GM04503 (cell line): ENCODE measurements at places on chromosomes 12 and 14.
A peak's percentile ranks its signal among the peaks of the same experiment; 100 is the strongest.

DNA sequence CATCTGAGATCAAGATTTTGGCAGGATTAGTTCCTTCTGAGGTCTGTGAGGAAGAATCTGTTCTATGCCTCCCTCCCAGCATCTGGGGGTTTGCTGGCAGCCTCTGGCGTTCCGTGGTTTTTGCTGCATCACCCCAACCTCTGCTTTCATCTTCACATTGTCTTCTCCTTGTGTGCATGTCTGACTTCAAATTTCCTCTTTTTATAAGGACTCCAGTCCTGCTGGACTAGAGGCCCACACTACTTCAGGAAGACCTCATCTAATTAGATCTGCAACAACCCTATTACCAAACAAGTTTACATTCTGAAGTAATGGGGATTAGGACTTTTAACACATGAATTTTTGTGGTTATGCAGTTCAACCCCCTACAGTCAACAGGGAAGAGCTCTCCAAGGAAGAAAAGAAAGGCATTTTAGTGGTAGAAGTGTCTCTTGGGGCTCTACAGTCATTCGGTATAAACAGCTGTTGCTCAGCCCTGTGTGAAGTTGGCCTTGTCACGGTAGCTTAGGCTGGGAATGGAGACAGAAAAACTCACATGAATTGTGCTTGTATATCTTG lies 89.7 kb downstream of the CAND1 start:
- DNase-seq: peak; percentile 99

- DNase-seq: no peak
Measured at GRCh38 chr12:126156806-126157574, 1091.8 kb downstream of the AACS start.

DNA sequence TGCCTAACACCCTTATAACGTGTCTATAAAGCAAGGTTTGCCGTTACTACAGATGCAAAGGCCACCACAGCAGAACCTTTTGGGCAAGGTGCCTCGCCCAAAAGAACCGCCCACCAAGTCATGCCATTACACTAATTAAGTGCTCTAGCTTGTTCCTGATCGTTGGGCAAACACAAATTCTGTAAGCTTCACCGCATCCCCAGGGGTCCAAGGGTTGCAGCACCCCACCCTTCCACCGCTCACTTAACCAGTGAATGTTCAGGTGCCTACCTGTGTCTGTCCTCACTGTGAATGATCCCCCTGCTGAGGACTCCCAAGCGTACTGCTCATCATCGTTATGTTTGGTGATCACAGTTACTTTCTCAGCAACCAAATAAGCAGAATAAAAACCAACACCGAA lies 1.4 kb downstream of the HSP90AA1 start:
- DNase-seq: no peak

GRCh38 chr14:65878586-65878985 lies 466.1 kb downstream of the FUT8 start:
- DNase-seq: no peak

DNA sequence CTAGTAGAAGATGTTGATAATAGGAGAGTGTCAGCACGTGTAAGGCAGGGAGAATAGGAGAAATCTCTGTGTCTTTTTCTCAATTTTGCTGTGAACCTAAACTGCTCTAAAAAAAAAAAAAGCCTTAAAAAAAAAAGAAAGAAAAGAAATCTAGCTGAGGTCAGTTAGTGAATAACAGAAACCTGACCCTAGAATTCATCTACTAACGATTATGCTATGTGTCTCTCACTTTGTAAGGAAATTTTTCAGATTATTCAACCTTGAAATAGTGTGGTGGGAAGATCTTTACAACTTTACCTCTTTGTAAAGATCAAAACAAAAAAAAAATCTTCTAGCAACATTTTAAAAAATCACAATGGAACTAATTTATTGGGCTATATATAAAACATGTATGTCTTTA lies 995.7 kb downstream of the GALC start:
- DNase-seq: no peak

- no peak for DNase-seq
Measured at GRCh38 chr12:117048585-117048904, 50.7 kb downstream of the TESC start.

DNA sequence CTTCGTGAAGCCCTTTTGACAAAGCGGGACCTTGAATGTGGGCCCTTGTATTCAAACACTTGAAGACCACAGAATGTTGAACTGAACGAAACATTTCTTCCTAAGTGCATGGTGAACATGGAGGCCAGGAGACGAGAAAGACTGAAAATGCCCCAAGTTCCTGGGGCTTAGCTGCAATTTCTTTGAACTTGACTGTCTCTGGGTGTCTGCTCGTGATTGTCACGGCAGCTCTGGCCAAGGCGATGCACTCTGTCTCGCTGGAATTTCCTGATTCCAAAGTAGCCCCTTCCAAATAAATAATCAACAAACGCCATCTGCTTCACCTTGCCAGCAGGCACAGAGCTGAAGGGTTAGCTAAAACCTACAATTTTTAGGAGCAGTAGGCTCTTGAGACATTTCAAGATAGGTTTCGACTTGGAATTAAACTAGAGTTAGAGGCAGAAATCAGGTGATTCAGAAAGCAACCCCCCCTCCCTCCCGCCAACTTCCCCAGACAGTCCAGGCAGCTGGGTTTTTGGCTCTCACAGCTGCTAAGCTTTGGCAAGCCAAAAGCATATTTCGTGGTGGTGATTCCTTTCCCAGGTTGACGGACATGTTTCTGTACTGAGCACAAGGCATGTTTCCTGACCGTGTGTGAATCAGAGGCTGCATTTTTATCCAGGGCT lies 13.5 kb upstream of the IRF2BPL start:
- peak; percentile 87 for DNase-seq

DNA sequence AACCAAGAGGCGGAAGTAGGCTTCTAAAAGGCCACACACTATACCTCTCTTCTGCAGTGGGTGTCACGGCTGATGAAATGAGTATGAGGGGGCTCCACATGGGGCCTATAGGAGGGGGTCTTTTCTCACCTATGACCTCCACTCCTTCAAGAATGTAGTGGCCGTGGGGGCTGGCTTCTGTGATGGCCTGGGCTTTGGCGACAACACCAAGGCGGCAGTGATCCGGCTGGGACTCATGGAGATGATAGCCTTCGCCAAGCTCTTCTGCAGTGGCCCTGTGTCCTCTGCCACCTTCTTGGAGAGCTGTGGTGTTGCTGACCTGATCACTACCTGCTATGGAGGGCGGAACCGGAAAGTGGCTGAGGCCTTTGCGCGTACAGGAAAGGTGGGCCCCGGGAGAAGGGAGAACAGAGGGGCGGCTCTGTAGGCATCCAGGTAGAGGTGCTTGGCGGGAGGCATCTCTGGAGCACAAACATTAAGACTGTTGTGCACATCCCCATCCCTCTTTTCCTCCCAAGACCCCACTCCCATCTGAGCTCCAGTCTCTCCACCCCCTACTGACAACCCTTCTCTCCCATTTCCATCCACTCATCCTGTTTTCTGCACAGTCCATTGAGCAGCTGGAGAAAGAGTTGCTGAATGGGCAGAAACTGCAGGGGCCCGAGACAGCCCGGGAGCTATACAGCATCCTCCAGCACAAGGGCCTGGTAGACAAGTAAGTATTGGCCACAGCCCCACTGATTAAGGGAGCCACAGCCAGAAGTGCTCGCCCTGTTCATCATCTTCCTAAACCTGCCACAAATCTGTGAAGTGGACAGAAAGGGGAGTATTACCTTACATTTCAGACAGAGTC lies 3.8 kb downstream of the GPD1 start:
- DNase-seq: no peak

DNA sequence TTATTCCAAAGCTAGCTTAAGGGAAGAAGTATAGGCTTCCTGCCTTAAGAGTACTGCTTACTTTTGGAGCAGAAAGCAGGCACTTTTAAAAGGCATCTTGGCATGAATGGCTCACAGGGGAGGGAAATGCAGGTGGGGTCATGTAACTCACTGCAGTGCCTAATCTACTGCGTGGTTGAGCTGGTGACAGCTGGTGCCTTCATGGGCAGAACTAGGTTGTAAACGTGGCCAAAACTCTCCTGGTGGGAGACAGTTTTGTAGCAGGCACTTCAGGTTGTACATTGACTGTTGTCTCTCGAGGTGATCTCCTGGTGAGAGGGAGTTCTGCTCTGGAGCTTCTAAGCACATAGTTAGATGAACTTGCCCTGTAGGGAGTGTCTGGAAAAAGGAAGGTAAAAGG lies 962.5 kb downstream of the DIO2 start:
- no peak for DNase-seq

DNA sequence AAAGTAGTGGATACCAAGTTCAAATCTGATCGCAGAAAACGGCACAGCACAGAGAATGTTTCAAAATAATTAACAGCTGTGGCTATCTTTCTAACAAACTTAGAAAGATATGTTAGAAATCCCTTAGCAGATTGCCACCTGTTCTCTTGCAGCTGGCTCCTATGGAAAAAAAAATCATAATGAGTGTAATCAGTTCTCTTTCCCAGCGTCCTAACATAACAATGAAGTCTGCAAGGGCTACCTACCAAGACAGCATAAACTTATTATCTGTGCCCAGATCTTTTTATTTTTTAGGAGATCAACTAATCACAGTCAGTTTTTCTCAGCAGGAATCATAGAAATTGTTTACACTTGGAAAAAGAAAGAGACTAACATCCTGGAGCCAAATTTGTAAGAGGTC lies 358.6 kb upstream of the FOXG1 start:
- no peak for DNase-seq

DNA sequence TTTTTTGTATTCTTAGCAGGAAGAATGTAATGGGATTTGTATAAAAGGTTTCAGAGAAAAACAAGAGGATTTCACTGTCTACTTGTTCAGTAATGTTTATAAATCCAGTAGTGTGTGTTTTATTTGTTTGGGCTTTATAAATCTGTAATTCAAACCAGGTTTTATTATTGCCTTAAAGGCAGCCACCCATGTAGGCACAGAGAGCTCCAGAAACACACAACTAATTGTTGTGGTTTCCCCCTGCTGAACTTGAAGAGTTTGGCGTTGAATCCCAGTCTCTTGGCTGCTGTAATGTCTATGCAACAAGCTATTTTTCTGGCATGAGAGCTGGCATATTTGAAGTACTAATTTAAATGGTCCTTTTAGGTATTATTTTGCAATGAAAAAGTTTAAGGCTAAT lies 63.4 kb upstream of the SLCO1C1 start:
- DNase-seq: no peak

DNA sequence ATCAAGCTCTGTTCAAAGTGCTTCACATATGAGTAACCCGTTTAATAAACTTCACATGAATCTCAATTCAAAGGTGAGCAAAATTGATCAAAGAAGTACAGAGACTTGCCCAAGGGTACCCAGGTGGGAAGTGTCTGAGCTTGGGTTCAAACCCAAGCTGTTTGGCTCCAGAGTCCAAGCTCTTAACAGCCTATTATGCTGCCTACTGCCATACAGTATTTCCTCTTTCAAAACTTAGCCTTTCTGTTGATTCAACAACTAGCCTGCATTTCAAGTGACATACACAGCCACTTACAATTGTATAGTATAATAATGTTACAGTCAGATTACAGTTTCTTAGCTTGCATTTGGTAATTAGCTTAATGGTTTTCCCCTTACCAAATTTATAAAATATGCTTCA lies 29.7 kb downstream of the FRMD6 start:
- DNase-seq: no peak

- no peak for DNase-seq
Measured at GRCh38 chr12:31591380-31591901, 505 bp upstream of the DENND5B start.

DNA sequence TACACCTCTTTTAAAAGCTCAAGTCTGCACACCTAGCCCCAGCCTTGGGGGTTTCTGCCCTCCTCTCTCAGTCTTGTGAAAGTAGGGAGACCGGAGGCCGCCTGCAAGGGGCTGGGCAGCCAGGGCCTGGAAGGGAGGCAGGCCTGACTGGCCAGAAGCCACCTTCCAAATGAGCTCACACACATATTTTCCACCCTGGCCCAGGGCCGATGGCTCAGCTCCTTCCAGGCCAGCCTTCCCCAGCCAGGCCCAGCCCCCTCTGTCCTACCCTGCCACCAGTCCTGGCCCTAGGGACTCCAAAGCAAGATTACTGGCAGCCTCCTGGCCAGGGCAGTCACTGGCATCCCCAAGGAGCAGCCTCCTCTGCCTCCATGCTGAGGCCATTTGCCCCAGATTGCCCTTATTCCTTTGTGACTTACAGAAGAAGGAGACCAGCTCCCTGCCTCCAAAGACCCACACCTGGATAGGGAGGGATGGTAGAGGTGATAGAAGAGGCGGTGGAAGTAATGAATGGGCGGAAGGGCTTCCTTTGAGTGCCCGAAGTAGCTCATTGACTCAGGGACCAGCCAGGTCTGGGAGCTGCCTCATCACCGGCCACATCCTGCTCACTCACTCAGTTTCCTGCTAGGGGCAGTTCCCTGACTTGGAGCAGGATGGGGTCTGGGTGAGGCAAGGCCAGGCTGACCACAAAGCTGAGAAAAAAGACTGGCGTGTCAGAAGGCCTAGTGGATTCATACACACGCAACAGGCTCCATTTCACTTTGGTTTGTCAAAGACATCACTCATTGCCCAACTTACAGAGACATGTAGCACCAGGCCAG lies 14.8 kb downstream of the MMP14 start:
- DNase-seq: peak; percentile 93

- no peak for DNase-seq
Measured at GRCh38 chr14:23209651-23210423, 26.4 kb upstream of the SLC7A8 start.

- no peak for DNase-seq
Measured at GRCh38 chr14:103562179-103562428, 353 bp downstream of the BAG5 start.

GRCh38 chr12:45730348-45731189 lies 1.1 kb downstream of the ARID2 start:
- DNase-seq: no peak

- no peak for DNase-seq
Measured at GRCh38 chr14:63759456-63759855, 31.6 kb upstream of the SGPP1 start.

DNA sequence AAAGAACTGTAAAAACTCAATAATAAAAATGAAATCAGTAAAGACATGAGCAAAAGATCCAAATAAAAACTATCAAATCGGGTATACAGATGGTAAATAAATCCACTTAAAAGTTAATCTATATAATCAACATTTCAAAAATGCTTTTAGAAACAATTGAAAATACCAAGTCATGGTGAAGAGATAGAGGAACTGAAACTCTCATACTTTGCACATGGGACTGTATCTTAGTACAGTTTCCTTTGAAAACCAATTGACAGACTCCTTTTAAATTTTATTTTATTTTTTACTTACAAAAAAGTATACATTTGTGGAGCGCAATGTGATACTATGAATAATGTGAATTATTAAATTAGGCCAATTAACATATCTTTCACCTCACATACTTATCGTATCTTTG lies 98.6 kb upstream of the FAR2 start:
- no peak for DNase-seq
